ENCODE measurements at places on chromosomes 11 and 22.

DNA sequence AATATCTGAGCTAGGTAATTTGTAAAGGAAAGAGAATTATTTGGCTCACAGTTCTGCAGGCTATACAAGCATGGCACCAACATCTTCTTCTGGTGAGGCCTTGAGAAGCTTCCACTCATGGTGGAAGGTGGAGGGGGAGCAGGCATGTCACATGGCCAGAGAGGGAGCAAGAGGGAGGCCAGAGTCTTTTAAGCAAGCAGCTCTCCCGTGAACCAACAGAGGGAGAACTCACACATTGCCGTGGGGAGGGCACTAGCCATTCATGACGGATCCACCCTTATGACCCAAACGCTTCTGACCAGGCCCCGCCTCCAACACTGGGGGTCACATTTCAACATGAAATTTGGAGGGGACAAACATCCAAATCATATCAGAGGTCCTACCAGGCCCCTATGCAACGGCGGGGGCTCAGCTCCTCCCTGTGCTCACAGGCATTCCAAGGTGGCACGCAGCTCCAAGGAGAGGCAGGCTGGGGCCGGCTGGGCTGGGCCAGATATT, 4.6 kb downstream of the C11orf96 start:
- H3K36me3 ChIP-seq: no peaks in the 10 kb centered on the region
- H3K4me1 ChIP-seq: no peaks in the 10 kb centered on the region
- no peak for DNase-seq

DNA sequence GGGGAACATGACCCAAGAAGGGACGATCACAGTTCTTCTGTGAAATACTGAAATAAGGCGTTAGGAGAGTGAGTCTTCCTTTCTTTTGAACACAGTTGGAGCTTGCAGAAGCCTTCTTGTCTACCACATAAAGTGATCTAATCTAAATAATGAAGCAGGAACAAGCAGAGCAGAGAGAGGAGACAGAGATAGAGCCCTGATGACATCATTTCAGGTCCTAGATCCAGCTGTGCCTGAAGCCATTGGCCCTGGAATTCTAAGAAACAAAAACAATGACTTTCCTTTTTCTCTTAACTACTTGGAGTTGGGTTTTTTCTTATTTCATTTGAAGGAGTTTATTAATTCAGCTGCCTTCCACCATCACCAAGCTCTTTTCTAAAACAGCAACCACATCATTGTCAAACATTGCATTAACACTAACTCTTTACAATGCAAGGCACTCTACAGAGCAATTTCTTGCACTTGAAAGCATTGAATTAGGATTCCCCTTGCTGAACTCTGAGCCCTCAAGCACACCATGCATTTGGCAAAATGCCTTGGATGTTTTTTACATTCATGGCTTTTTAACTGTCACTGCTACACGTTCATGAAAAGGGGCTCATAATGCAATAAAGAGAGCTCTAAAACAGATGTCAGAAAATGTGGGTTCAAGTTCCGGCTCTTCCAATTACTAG, 117.2 kb upstream of the TIMP3 start:
- no peaks in the 10 kb centered on the region for H3K36me3 ChIP-seq
- no peaks in the 10 kb centered on the region for H3K4me1 ChIP-seq
- H3K4me3 ChIP-seq: no peak overlapping the region
- no peaks in the 10 kb centered on the region for H3K27me3 ChIP-seq
- H3K27ac ChIP-seq: no peak overlapping the region

DNA sequence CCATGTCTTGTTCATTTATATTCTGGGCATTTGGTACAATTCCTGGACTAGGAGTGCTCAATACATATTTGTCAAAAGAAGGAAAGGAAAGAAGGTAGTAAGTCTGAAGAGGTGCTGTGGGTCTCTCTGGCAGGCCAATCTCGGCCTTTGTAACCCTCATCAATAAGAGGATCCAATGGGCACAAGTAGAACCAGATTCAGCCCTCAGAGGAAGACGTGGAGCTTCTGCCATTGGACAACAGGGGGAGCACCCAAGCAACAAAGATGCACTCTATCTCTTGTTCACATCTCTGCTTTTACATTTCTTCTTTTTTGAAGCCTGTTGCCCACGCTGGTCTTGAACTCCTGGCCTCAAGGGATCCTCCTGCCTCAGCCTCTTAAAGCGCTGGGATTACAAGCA, 2.2 kb upstream of the VPS11 start:
- no peaks in the 10 kb centered on the region for H3K27me3 ChIP-seq
- no peak overlapping the region for H3K27ac ChIP-seq
- H3K4me3 ChIP-seq: no peak overlapping the region
- no peaks in the 10 kb centered on the region for H3K36me3 ChIP-seq
- no peak for DNase-seq
- peaks cover 4% of the 10 kb centered on the region for H3K4me1 ChIP-seq

- H3K27me3 ChIP-seq: no peaks in the 10 kb centered on the region
- no peak overlapping the region for H3K4me3 ChIP-seq
- no peak for DNase-seq
- H3K27ac ChIP-seq: no peak overlapping the region
Measured at GRCh38 chr11:68914761-68915160, 11.1 kb downstream of the IGHMBP2 start.

DNA sequence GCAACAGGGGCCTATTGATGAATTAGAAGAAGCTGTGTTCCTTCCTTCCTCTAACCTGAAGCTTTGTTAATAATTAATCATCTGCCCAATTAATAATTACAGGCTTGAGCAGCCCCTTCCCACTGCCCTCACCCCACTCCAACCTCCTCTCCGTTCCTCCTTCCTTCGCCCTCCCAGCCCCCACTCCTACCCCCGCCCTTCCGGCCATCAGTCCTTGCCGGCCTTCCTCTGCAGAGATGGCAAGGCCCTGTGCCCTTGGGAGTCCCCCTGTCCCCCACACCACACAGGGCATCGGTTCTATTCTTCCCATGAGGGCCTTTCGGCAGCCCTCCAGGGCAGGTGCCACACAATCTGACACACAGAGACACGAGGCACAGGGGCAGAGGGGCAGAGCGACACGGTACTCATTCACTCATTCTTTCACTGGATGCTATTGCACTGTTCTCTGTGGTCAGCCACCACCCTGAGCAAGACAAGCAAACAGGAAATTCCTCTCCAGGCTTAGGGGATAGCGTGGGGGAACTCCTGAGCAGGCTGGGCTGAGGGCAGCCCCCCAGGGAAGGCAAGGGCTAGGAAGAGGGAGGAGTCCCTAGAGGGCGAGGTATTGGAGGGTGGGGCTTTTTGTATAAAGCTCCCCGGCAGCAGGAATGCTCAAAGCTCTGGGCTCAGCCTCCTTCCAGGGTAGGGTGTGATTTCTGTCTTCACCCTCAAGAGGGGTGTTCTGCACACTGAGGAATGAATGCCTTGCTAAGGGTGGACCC, 14.7 kb downstream of the MGAT3 start:
- H3K36me3 ChIP-seq: no peaks in the 10 kb centered on the region
- peaks cover 11% of the 10 kb centered on the region for H3K4me1 ChIP-seq
- no peak overlapping the region for H3K4me3 ChIP-seq
- DNase-seq: no peak

DNA sequence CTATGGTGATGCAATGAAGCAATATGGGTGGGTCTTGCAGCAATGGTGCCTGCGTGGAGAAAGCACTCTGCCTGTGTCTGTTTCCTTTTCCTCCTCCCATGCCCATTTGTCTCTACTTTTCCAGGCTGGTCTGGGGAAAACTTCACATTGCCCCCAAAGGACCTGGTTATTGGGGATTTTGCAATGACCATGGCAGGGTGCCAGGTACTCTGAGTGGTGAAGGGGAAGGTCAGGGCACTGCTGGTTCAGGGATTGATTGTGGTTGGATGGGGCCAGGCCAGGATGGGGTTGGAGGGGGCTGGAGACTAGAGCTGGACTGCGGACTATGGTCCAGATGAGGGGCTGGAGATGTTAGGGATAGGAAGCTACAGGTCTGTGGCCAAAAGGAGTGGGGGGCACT, 92.1 kb downstream of the INSC start:
- H3K27ac ChIP-seq: no peak overlapping the region
- H3K4me1 ChIP-seq: no peaks in the 10 kb centered on the region
- no peaks in the 10 kb centered on the region for H3K27me3 ChIP-seq
- H3K4me3 ChIP-seq: no peak overlapping the region

- no peak overlapping the region for H3K4me3 ChIP-seq
- DNase-seq: no peak
- no peaks in the 10 kb centered on the region for H3K36me3 ChIP-seq
- H3K27me3 ChIP-seq: no peaks in the 10 kb centered on the region
Measured at GRCh38 chr22:44536411-44536810, 38.4 kb upstream of the RTL6 start.

DNA sequence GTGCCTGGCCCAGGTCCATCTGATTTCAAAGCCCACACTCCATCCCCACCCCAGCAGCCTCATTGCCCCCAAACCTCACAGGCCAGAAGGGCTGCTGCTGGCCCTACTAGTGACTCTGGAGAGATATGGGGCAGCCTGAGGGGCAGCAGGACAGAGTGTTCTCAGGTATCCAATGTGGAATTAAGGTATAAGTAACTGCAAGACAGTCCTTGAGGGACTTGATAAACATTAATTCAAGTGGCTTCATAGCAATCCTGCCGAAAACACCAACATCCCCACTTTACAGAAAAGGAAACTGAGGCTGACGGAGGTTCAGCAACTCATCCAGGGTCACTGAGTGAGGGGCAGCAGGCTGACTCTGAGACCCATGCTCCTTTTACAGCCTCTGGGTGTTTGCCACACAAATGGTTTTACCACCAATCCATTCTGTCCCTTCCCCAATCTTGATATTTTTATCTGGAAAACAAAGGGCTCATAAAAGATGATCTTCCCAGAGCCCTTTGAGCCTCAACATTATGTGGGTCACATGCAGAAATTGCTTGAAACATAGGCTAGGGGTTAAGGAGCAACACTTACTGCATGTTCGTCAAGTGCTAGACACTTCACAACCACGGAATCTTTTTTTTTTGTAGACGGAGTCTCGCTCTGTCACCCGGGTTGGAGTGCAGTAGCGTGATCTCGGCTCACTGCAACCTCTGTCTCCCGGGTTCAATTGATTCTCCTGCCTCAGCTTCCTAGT, 2.3 kb downstream of the NIPSNAP1 start:
- H3K27me3 ChIP-seq: no peaks in the 10 kb centered on the region
- H3K4me3 ChIP-seq: no peak overlapping the region
- no peak for DNase-seq
- no peaks in the 10 kb centered on the region for H3K4me1 ChIP-seq

DNA sequence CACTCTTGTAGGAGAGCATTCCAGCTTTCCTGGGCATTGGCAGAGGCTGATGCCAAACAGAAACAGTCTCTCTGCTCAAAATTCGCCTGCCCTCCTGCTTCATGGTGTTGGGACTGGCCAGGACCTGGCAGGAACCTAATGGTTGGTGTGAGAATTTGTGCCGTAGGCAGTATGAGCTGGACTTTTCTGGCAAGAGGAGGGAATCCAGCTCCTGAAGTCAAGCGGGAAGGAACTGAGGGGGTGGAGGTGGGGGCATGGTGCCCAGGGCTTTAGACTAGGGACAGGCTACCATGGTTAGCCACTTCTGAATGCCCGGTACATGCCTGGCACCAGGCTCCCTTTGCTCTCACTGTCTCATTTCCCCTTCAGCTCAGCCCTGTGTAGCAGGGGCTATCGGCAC, 6.9 kb upstream of the TOMM22 start:
- H3K4me1 ChIP-seq: no peaks in the 10 kb centered on the region
- H3K27me3 ChIP-seq: no peaks in the 10 kb centered on the region
- DNase-seq: no peak
- no peak overlapping the region for H3K27ac ChIP-seq

DNA sequence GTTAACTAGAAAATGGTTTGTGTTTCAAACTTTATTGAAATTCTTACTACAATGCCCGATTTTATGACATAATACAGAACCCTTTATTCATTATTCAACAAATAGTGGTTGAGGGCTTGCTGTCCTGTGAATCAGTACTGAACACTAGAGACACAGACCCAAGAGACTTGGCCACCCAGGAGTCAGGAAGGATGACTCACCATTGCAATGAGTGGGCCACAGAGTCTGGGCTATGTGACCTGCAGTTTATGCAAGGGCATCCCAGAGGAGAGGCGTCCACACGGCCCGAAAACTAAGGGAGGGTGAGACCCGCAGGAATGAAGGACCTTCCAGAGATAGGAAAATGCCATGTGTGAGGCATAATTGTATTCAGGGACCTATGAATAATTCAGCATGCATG, 143.8 kb upstream of the DDI1 start:
- H3K27me3 ChIP-seq: no peaks in the 10 kb centered on the region
- H3K4me1 ChIP-seq: no peaks in the 10 kb centered on the region
- H3K36me3 ChIP-seq: no peaks in the 10 kb centered on the region
- no peak overlapping the region for H3K4me3 ChIP-seq
- no peak overlapping the region for H3K27ac ChIP-seq

GRCh38 chr11:7599209-7599608, 74.1 kb downstream of the CYB5R2 start:
- H3K27ac ChIP-seq: no peak overlapping the region
- H3K36me3 ChIP-seq: no peaks in the 10 kb centered on the region
- no peak for DNase-seq
- peaks cover 25% of the 10 kb centered on the region for H3K4me1 ChIP-seq
- H3K27me3 ChIP-seq: no peaks in the 10 kb centered on the region

GRCh38 chr11:89436071-89436470, 55.1 kb downstream of the NOX4 start:
- no peak for DNase-seq
- H3K27me3 ChIP-seq: no peaks in the 10 kb centered on the region
- no peak overlapping the region for H3K27ac ChIP-seq
- no peaks in the 10 kb centered on the region for H3K4me1 ChIP-seq

DNA sequence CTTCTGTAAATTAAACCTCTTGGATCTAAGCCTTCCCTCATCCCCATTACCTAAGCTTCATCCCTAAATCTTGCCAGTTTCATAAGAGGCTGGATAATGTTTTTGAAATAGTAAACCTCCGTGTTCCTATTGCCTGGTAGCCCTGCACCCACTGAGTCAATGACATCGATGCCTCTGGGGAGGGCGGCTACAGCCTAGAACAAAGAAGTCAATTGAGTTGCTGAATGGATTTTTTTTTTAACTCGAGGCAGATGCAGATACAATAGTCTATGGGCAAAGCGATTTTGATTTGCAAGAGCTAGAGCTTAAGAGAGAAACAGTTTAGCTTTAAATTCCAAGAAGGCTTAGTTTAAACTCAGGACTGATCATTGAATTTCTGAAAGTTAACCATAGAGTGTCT, 121.3 kb downstream of the NECTIN1 start:
- no peak overlapping the region for H3K27ac ChIP-seq
- H3K4me3 ChIP-seq: no peak overlapping the region
- no peaks in the 10 kb centered on the region for H3K27me3 ChIP-seq
- DNase-seq: no peak

DNA sequence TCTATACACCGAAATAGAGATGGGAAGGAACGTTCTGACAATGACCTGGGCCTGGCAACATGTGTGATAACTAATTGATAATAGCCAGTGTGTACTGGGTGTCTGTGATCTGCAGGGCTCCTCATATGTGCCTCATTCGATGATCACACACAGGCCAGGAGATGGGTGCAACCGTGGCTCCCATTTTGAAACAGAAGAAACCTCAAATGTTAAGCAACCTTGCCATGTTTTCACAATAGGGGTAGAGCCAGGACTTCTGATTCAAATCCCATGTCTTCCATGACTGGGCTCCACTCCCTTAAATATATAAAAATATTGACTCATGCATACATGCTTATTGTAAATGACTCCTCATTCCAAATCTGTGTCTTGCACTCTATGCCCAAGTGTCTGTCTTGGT, 11.1 kb downstream of the APOL3 start:
- no peak overlapping the region for H3K4me3 ChIP-seq
- no peaks in the 10 kb centered on the region for H3K27me3 ChIP-seq
- DNase-seq: no peak
- peaks cover 11% of the 10 kb centered on the region for H3K4me1 ChIP-seq
- H3K36me3 ChIP-seq: no peaks in the 10 kb centered on the region

- H3K4me1 ChIP-seq: no peaks in the 10 kb centered on the region
- no peaks in the 10 kb centered on the region for H3K36me3 ChIP-seq
- H3K27ac ChIP-seq: no peak overlapping the region
- no peak overlapping the region for H3K4me3 ChIP-seq
Measured at GRCh38 chr11:22775248-22775647, 54.4 kb downstream of the SVIP start.
